A549 treated with Mapracorat at 1 μM for 4 hours (cell line): ENCODE measurements at places on chromosomes 5 and 9. TPM values are rescaled to one million over a fixed set of nuclear protein-coding genes. Genes with fewer than 3 reads are reported as not detected.

The TMED7 gene
- 36.9 to 66.0 TPM (median 55.1 TPM) in 5 replicates for total RNA-seq

The CCL28 gene
- 0.04 to 0.17 TPM (median 0.11 TPM) in 4 of 5 replicates, not detected in the other for total RNA-seq

The GAS1 gene
- 0.05 to 0.10 TPM (median 0.08 TPM) in 4 of 5 replicates, not detected in the other for total RNA-seq

The MCTP1 gene
- total RNA-seq: 8.5 to 10.9 TPM (median 9.4 TPM) in 5 replicates

The GNPDA1 gene
- total RNA-seq: 57.5 to 69.1 TPM (median 64.6 TPM) in 5 replicates

The ERAP2 gene
- 0.82 to 2.4 TPM (median 1.4 TPM) in 5 replicates for total RNA-seq
